Femur (tissue), 1 donor: ENCODE measurements at places on chromosomes 1 and 21.

- DNase-seq, result no peak
Measured at GRCh38 chr1:183214021-183214970, 28.2 kb downstream of the LAMC2 start.

GRCh38 chr1:177044390-177044789 lies 120.1 kb downstream of the ASTN1 start:
- no peak for DNase-seq

DNA sequence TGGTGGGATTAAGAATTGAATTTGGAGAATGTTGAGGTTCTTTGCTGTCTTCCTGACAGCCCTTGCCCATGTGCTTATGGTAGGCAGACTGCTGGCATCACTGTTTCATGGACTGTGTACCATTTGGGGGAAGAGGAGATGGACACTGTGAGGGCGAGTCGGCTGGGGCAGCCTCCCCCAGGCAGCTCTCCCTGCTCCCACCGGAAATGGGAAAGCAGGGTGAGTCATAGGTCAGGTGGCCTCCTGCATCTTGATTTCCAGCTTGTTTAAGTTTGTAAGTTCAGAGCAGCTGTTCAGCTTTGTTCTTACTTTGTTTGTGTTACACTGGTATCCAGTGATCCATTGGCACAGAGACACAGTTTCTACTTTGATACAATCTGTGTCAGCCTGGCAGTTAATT lies 87.2 kb upstream of the CNIH3 start:
- no peak for DNase-seq

GRCh38 chr21:33212159-33212851 lies 17.4 kb upstream of the IFNAR2 start:
- no peak for DNase-seq

DNA sequence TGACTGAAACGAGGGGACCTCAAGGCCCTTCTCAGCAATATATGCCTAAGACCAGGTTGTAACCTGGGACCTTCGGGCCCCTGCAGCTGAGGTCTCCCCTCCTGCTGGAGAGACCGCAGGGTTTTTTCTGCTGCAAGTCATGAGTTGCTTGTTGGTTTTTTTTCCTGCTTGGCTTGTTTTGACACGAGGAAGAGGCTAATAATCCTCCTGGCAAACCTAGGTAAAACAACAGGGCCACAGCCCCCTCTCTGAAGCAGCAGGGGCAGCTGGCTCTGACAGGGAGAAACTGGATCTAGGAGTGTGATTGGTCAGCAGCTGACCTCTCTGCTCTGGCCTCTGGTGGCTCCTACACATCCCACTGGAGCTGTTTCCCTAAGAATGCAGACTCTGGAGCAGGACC lies 69.0 kb downstream of the CD34 start:
- no peak for DNase-seq

GRCh38 chr1:30323352-30323751 lies 400.0 kb downstream of the MATN1 start:
- no peak for DNase-seq

- no peak for DNase-seq
Measured at GRCh38 chr1:84975035-84975434, 21.9 kb downstream of the MCOLN2 start.

DNA sequence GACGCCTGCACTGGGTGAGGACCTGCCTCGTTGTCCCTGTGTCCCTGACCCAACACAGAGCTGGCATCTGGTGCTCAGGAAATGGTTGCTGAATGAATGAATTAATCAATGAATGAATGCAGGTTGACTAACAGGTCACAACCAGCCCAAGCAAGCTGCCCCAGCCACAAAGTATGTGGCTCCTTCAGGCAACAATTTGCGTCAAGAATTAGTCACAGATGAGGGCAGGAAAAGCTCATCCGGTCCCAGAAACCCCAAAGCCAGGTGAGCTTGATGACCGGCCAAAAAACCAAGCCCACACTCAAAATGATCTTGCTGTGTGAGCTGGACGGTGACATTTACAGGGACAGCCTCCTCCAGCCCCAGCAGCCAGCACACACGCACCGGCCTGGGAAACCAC lies 40.6 kb upstream of the GPR153 start:
- no peak for DNase-seq

GRCh38 chr1:228043281-228043848 lies 36.6 kb downstream of the WNT3A start:
- DNase-seq, result no peak

GRCh38 chr1:47230692-47231300 lies 1.2 kb downstream of the TAL1 start:
- no peak for DNase-seq

DNA sequence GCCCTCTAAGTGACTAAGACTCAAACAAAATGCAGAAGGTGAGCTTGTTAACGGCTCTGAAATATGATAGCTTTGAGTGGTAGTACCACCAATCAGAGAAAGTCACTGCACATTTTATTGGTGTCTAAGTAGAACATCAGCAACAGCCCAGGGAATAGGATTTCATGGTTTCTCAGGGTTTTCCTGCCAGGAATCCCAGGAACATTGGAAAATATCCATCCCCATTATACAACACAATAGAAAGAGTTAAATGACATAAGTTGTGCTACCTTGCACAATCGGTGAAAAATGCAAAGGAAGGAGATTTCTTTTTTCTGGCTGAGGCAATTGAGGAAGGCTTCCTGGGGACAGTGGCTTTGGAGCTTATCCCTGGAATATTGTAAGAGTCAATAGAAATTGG lies 283.1 kb downstream of the HLX start:
- DNase-seq, result no peak

- no peak for DNase-seq
Measured at GRCh38 chr1:171911506-171911905, 70.2 kb downstream of the DNM3 start.

GRCh38 chr1:46757956-46758528 lies 39.1 kb upstream of the EFCAB14 start:
- DNase-seq, result no peak

DNA sequence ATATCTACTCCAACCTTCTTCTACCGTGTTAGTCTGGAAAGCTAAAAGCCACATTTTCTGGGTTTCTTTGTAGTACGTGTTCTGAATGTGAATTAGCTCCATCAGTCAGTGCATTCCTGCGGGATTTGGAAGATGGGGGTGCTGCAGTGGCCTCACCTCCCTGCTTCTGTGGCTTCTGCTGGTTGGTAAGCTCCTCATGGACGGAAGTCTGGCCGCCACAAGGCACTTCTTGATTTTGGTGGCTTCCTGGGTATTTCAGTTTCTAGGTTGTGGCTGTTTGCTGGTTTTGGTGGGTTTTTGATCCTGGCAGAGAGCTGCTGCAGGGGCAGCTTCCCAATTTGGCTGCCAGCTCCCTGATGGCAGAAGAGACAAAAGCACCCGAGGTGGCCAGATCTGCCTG lies 20.9 kb upstream of the TACSTD2 start:
- no peak for DNase-seq

- no peak for DNase-seq
Measured at GRCh38 chr1:59671066-59671952, 143.4 kb upstream of the HOOK1 start.

DNA sequence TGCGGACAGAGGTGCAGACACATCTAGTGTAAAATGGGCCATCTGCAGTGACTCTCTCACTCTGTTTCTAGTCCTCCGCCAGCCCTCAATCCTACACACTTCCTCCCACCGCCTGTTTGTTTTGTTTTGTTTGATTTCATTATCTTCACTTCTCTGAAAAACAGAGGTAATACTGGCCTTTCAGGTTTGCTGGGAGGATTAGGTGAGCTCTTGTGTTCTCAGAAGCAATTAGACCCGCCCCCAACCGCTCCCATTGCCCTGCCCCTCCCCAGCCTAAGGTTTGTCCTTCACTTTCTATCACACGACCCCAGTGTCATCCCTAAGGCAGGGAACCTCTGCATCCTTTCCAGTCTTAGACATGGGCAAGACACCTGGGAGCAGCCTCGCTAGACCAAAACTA lies 43.2 kb upstream of the TACSTD2 start:
- no peak for DNase-seq
